ENCODE measurements at places on chromosomes 4 and X. TPM values are rescaled to one million over a fixed set of nuclear protein-coding genes. Genes with fewer than 3 reads are reported as not detected.

Gene USP51
- total RNA-seq = 1.1 TPM

Gene PDZD4
- 0.20 TPM for total RNA-seq

Gene PASD1
- not detected for total RNA-seq

Gene JCHAIN
- total RNA-seq = not detected

Gene BTK
- not detected for total RNA-seq

Gene SLC4A4
- total RNA-seq = 0.20 TPM

Gene TRO
- 7.2 TPM for total RNA-seq

Gene CSAG2
- not detected for total RNA-seq

Gene SEL1L3
- total RNA-seq = 217 TPM

Gene SPIN2A
- total RNA-seq = 0.21 TPM

Gene SEC31A
- total RNA-seq = 266 TPM

Gene NBDY
- total RNA-seq = 4.9 TPM

Gene HOPX
- 0.21 TPM for total RNA-seq

Gene LPAR4
- under 0.01 TPM for total RNA-seq

Gene COX7B2
- total RNA-seq = not detected

Gene RTL5
- 0.53 TPM for total RNA-seq

Gene ANTXR2
- total RNA-seq = 42.9 TPM

Gene ARHGEF9
- total RNA-seq = 7.1 TPM

Gene ZFP92
- total RNA-seq = 1.6 TPM

Gene ATG4A
- 53.2 TPM for total RNA-seq

Gene TMPRSS11B
- not detected for total RNA-seq

Gene GPR50
- not detected for total RNA-seq

Gene FAM193A
- 7.0 TPM for total RNA-seq

Gene STARD8
- 10.3 TPM for total RNA-seq

Gene ATP1B4
- total RNA-seq = not detected

Gene SERPINA7
- total RNA-seq = not detected

Gene TASL
- not detected for total RNA-seq
